Stimulated activated CD4-positive, alpha-beta T cell treated with anti-CD3 and anti-CD28 coated beads, Interleukin-2, amount 100 ng/mL, for 48 hours (primary cell): ENCODE measurements at places on chromosomes 6 and 20.

GRCh38 chr20:41632896-41633295, 14.7 kb upstream of the CHD6 start:
- DNase-seq, result no peak

- DNase-seq, result no peak
Measured at GRCh38 chr6:119311514-119312142, 37.9 kb downstream of the MAN1A1 start.

DNA sequence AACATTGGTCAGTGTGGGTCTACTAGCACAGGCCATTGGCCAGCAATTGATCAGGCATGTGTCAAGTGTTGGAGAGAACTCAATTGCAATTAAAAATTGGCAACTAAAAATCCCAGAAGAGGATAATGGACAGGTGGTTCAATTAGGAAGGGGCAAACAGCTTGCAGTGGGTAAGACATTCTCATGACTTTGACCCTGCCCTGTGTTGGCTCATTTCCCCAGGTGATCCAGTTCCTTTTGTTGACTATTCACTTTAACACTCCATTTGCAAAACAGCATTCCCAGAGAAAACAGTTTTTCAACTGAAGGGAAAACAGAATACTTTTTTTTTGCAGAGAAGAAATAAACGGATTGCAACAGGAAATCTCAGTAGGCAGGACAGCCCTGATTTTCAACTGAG, 28.9 kb upstream of the SCGN start:
- DNase-seq, result no peak

- no peak for DNase-seq
Measured at GRCh38 chr6:9484091-9484490, 930.8 kb downstream of the TFAP2A start.

DNA sequence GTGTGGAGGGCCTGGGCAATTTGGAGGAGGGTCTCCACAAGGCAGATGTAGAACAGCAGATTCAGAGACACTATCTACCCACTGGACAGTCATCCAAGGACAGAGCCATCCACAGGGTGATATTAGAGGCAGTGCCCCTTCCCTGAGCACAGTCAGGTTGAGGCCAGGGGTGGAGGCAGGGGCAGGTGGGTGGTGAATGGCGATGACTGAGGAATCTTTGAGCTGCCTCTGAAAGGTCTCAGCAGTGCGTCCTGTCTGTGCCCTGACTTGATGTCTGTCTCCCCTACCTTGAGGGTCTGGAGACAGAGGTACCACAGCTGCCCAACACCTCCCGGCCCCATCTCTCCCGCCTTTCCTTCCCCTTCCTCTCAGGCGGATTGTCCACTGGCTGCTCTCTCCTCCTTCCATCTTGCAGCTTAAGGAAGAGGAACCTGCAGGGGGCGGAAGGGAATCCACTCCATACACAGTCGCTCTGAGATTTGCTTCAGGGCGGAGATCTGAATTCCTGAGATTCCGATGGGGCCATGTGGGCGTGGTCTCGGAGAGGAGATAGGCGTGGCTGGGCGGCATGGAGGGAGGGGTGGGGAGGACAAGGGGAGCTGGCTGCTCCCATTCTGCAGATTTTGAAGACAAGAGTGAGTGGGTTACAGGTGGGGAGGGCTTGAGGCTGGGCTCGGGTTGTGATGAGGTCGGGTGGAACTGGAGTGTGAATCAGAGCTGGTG, 1.7 kb downstream of the MUCL3 start:
- no peak for DNase-seq

GRCh38 chr20:12372557-12372956, 454.9 kb downstream of the BTBD3 start:
- no peak for DNase-seq

- no peak for DNase-seq
Measured at GRCh38 chr6:148566664-148567350, 180.0 kb upstream of the UST start.

GRCh38 chr6:155077331-155077730, 82.2 kb downstream of the TIAM2 start:
- no peak for DNase-seq

DNA sequence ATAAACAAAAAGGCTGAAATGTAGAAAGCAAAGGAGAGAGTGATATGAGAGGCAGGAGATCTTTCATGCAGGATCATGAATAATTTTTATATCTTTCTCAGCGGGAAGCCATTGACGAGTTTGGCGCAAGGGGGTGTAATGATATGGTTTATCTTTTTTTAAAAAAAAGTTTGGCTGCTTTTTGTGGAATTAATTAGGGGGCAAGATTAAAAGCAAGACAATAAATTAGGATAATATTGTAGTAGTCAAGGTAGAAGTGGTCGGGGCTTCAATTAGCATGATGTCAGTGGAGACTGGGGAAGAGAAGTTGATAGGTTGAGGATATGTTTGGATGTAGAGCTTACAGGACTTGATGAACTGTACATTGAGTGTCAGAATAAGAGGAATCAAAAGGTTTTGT, 4.0 kb downstream of the SENP6 start:
- no peak for DNase-seq

GRCh38 chr6:128757961-128758360, 125.0 kb upstream of the LAMA2 start:
- DNase-seq, result no peak

GRCh38 chr20:20782755-20783154, 70.3 kb upstream of the RALGAPA2 start:
- DNase-seq, result no peak

DNA sequence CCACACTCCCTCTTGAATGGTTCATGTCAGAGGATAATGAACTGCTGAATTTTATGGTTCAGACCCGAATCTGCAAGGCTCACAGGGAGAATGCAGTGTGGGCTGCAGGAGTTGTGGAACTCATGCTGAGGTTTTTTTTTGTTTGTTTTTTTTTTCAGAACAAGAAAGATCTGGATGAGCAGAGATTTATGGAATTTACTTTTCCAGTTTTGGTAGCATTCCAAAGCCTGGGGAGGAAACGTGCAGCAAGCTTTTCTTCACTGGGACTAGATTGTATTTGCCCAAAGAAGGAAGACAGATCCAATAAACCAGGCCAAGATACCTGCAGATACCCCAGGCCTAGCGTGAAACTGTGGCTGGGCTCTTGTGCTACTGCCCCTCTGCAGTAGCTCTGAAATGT, 223.9 kb upstream of the TAB2 start:
- DNase-seq, result no peak

- DNase-seq, result no peak
Measured at GRCh38 chr6:104686550-104687175, 173.1 kb downstream of the HACE1 start.

- DNase-seq, result peak; percentile 79
Measured at GRCh38 chr6:107114213-107114925, 946 bp downstream of the BEND3 start.

GRCh38 chr6:137512757-137513605, 18.8 kb upstream of the OLIG3 start:
- DNase-seq, result no peak

GRCh38 chr6:126738146-126738545, 380.3 kb upstream of the RSPO3 start:
- DNase-seq, result no peak

- DNase-seq, result no peak
Measured at GRCh38 chr20:36848078-36848660, 27.8 kb upstream of the TLDC2 start.

DNA sequence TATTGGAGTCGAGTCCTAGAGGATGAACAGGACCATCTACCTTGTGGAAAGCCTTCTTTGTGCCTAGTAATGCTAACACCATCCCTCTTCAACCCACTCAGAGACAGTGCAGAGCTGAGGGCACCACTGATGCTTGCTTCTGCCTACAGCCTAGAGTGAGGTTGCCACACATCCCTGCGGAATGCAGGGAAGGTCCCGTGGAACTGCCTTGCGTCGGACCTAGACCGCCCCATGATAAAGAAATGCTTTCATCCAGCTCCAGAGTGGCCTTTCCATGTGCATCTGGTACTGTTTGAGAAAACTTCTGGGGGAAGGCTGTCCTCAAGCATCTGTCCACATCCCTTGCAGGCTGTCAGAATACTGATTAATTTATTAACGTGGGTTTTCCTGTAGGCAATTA, 168.4 kb downstream of the PHACTR1 start:
- DNase-seq, result no peak

GRCh38 chr20:11118802-11119380, 445.1 kb upstream of the JAG1 start:
- DNase-seq, result no peak

GRCh38 chr6:144797881-144798589, 512.9 kb downstream of the UTRN start:
- no peak for DNase-seq

DNA sequence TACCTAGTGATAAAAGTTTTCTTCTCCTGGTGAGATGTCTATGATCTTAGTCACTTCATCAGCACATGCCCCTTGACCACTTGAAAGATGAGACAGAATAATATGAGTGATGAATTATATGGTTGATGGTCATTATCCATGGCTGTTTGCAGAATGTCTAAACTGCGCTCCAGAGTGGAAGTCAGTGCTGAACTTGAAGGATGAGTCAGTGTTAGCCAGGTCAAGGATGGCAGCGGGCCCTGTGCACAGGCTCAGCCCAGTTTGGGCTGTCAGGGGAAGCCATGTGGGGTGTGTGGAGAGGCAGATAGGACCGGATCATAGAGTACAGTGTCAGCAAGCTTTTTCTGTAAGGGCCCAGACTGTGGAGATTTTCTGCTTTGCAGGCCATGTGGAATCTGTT, 67.2 kb upstream of the KIF25 start:
- DNase-seq, result no peak

GRCh38 chr20:51758978-51759544, 9.1 kb downstream of the ATP9A start:
- no peak for DNase-seq

GRCh38 chr20:14142171-14142570, 146.9 kb downstream of the MACROD2 start:
- no peak for DNase-seq

DNA sequence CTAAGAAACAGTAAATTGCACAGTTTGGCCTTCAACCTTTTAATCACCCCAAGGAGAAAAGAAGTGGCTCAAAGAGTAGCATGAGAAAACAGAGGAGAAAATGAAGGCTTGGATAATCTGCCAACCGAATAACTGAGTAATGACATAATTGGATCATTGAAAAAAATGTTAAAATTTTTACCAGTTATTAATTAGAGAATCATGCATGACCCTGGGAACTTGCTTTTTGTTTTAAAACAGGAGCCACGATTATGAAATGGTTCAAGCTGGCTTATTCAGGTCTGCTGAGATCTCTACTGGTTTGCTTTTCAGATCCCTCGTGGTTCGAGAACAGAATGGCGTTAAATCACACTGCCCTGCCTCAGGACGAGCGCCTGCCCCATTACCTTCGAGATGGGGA, at the start of gene OPN5:
Gene OPN5, plus strand, starts transcription at position 301 of the 400 bp plus-strand sequence. Its CDS starts 35 bp downstream, at position 336.
- DNase-seq, result no peak

DNA sequence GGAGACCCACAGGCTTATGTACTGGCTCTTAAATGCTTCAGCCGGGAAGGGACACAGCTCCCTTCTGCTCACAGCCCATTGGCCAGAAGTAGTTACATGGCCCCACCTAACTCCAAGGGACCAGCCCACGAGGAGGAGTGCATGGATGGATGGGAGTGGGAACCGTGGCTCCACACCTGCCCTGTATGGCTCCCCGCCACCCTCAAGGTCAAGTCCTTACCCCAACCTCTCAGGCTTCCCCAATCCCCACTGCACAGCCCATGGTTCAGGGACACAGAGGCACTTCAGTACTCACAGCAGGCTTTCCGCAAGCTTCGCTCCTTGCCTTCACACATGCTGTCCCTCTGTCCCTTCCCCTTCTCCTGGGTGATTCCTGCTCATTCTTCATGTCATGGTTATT, 137.9 kb upstream of the KCNG1 start:
- DNase-seq, result no peak

DNA sequence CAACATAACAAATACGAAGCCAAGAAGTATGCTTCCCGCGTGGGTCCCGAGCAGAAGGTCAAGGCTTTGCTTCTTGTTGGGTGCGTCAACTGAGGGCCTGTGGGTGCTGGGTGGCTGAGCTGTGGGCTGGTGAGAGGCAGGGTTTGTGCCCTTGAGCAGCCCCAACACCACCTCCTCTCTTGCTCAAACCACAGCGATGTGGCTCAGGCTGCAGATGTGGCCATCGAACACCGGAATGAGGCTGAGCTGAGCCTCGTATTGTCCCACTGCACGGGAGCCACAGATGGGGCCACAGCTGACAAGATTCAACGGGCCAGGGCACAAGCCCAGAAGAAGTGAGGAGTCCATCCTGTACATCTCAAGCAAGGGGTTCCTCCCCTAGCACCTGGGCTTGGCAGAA, 7.0 kb upstream of the PTPRA start:
- DNase-seq, result no peak

- no peak for DNase-seq
Measured at GRCh38 chr6:166710084-166710483, 83.0 kb upstream of the RPS6KA2 start.

GRCh38 chr6:160315310-160315709, 32.9 kb upstream of the SLC22A3 start:
- no peak for DNase-seq

- DNase-seq, result peak; percentile 10
Measured at GRCh38 chr20:23245553-23246181, 104.9 kb upstream of the NXT1 start.

- DNase-seq, result no peak
Measured at GRCh38 chr20:49694450-49695071, 19.1 kb downstream of the B4GALT5 start.

DNA sequence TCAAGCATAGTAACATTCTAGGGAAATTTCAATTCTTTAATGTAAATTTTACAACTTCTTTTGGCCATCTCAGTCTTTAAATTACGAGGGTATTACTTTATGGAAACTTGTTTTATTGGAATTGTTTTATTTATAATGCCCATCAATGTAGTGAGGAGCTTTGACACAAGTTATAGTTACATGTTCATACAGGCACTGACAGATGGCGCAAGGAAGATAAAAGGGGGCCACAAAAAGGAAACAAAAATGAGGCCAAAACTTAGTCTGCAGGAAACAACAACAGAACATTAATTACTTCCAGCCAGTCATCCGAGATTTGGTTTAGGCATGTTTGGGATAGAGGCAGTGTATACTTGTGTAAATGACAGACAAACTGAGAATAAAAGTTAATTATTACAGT, 18.3 kb downstream of the SESN1 start:
- DNase-seq, result no peak

- no peak for DNase-seq
Measured at GRCh38 chr6:38346291-38347079, 293.2 kb downstream of the BTBD9 start.

GRCh38 chr20:58987790-58988564, 6.9 kb downstream of the NELFCD start:
- no peak for DNase-seq
